ENCODE measurements at places on chromosomes 13 and 19. TPM values are rescaled to one million over a fixed set of nuclear protein-coding genes. Genes with fewer than 3 reads are reported as not detected.

- DNase-seq, result no peak
These were observed 20.1 kb downstream of the GPR18 start for GRCh38 chr13:99237981-99238662.

DNA sequence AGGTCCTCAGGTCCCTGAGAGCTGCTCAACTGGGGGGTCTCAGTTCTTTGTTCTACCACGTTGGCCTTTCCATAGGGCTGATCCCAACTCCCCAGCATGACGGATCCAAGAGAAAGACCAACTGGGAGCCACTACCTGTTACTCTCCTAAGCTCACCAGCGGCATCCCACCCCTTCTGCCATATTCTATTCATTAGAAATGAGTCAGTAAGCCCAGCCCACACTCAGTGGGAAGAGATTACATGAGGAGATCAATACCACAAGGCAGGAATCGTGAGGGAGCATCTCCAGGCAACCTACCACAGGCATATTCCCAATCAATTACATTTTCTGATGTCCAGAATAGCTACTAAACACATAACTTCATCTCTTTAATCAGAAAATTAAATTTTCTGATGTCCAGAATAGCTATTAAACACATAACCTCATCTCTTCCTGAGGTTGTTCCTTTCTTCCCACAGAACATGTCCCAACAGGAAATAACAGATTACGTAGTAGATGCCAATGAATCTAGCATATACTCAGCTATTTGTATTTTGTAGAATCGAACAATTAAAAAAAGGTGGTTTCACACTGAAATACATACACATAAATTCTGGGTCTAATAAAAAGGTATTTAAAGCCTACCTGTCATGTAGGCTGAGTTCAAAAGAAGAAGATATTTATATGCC is 708.1 kb upstream of the ARGLU1 start:
- DNase-seq, result no peak

GRCh38 chr19:13873834-13874515 is 3.0 kb upstream of the NANOS3 start:
- no peak for DNase-seq

DNA sequence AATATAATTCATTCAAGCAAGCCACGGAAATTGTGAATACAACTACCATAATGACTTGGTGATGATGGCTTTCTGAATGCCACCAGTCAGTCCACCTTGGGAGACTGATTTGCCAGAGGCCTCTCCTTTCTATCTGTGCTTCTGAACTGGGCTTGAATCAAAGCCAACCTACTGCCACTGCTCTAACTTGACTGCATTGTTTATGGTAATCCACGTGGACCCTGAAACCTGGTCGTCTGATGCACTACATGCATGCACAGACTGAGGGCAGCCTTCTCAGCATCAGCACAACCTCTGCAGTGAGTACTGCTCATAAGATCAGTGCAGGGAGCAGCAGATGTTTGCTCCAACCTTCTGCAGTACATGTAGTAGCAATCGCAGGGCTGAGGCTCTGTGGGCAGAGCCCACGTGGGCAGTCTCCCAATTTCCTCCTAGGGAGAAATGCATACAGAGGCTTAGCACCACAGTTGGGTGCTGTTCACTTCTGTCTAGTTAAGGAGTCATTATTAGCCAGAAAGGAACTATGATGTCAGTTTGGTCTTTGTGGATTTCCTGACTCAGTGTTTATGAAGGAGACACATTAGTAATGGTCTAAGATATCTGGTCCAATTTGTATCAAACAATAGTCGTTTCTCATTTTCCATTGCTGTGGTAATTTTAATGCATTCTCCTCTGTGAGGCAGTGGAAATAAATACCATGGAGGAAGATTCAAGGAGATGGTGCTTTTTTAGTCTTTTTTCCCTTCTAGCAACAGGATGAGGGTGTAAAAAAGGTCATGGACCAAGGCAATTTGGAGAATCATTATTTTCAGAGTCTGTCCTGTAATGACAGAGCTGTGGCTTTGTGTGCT is 82.5 kb downstream of the AKAP11 start:
- no peak for DNase-seq

DNA sequence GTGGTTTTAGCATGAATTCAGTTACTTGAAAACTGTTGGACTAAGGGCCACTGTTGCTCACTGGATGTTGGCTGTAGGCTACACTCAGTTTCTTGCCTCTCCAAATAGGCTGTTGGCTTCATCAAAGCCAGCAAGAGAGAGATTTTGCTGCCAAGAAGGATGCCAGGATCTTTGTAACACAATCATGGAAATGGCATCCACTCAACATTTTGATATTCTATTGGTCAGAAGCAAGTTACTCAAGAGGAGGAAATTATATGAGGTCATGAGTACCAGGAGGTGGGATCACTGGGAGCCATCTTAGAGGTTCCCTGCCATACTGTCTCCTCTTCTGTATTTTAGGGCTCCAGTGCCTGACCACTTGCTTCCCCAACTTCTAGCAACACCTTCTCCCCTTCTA is 30.6 kb downstream of the SYDE1 start:
- DNase-seq, result no peak

- DNase-seq, result peak; percentile 80
These were observed 5.6 kb downstream of the C5AR1 start for GRCh38 chr19:47315125-47315821.

- DNase-seq, result no peak
These were observed 283.9 kb downstream of the KLF12 start for GRCh38 chr13:73850104-73850873.

DNA sequence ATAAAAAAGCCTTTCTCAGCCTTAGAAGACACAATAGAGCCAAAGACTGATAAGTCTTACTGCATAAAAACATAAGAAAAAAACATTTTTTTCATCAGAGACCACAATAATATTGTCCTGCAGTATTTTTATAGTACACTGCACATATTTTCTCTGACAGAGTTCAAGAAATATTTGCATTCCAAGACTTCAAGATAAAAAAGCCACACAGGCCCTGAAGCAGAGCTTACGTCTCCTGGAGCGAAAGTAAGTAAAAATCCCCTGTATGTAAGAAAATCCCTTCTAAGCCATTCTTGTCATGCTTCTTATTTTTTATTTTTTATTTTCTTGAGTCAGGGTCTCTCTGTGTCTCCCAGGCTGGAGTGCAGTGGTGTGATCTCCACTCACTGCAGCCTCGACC is 755.9 kb downstream of the LIG4 start:
- no peak for DNase-seq

GRCh38 chr19:47107953-47108746 is 5.4 kb downstream of the ZC3H4 start:
- DNase-seq, result peak; percentile 51

DNA sequence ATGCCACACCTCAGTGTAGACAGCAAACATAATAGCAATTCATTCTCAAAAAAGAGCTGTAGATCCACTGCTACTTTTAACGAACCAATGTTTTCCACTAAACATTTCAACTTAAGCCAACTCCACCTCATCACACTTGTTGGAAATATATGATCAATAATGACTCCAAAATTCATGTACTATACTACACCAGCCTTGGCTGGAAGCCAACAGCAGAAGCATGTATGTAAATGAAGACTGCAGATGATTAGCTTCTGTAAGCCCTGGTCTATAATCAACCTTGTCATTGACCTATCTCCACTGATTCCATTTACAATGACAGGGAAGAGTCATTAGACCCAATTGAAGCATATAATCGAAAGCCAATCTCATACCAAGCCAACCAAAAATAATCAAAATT is 71.7 kb downstream of the STK24 start:
- no peak for DNase-seq

- DNase-seq, result no peak
These were observed 1.0 kb upstream of the ZBTB32 start for GRCh38 chr19:35703343-35703742.

DNA sequence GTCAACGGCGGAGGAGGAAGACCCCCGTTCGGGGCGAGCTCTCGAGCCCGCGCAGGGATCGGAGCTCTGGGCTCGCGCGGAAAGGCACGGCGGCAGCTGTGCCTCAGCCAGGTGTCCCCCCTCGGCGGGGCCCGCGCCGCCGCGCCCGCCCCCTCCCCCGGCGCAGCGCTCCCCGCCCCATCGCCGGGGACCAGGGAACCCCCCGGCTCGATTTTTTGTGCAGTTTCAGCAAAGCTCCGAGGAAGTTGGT is 110.0 kb downstream of the KCNRG start:
- no peak for DNase-seq

DNA sequence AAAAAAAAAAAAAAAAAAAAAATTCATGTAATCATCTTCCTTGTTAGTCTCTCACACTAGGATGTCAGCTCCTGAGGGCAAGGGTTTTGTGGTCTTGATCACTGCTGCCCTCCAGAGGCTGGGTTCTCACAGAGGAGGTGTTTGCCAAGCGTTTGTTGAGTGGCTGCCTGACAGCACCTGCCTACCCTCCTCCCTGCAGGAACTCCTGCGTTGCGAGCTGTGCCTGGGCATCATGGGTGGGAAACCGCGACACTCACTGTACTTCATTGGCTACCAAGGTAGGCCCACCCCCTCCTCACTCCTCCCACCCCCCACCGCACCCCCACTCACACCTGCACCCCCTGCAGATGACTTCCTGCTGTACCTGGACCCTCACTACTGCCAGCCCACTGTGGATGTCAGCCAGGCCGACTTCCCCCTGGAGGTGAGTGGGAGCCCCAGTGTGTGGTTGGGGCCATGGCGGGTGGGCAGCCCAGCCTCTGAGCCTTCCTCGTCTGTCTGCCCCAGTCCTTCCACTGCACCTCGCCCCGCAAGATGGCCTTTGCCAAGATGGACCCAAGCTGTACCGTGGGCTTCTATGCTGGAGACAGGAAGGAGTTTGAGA is 8.1 kb downstream of the ATG4D start:
- DNase-seq, result peak; percentile 45

DNA sequence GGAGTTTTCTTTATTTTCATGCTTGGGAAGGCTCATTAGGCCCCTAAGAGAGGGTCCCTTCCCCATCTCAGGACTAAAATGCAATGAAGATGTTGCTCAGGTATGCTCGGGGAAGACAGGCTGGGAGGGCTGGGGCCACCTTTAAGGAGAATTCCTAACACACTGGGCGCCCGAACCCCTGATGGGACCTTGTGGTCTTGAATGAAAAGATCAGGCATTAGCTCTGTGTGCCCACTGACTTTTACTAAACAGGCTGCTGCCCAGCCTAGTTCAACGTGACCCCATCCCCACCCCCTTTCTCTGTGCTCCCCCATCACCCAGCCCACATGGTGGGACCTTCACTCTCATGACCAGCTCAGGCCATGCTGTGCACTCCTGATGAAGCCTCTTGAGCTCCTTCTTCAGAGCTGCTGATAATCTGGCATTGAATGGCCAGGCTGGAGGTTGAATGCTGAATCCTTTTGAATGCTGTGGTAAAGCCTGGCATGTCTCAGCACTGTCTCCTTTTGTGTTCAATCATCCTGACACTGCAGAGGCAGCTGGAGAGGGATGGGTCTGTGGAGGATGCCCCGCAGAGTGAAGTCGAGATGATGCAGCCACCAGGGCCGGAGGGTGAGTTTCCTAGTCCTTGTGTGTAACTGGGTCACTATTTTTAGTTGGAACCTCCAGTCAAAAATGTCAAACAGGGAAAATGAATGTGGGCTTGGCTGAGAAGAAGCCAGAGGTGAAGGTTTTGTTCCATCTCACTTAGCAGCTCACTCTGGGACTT is 209.1 kb downstream of the UQCRFS1 start:
- DNase-seq, result no peak

- peak; percentile 67 for DNase-seq
These were observed 1.5 kb downstream of the ILF3 start for GRCh38 chr19:10655457-10656312.

DNA sequence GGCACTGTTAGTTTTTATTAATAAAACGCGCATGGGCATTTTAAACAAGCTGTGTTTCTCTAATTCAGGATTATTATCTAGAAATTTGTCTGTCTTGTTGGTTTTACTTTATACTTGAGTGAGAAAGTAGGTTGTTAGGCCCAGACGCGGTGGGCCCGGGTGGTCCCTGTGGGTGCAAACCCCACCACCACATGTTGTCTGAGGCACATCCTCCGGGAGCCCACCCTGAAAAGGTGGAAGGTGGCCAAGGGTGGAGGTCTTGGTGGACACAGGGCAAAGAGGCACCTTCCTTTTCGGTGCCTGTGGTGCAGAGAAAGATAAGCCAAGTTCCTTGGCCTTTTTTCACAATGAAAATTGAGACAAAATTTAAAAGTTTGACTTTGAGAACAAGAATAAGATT is 16.6 kb downstream of the ATP4B start:
- DNase-seq, result no peak

Gene VN1R2
- not detected for total RNA-seq

Gene LEUTX
- not detected for total RNA-seq

Gene PPM1N
- 5.0 TPM for total RNA-seq

Gene MEIOSIN
- not detected for total RNA-seq

Gene RELB
- total RNA-seq, result 5.8 TPM

Gene ERICH6B
- not detected for total RNA-seq

Gene ACP5
- total RNA-seq, result 6.6 TPM

Gene PSG5
- 0.43 TPM for total RNA-seq

Gene OR4F17
- not detected for total RNA-seq

Gene TSSK6
- total RNA-seq, result 2.0 TPM

Gene ZNF728
- not detected for total RNA-seq

Gene TEX29
- not detected for total RNA-seq

Gene MBD3L2
- not detected for total RNA-seq

Gene A1BG
- total RNA-seq, result 4.5 TPM

All from PC-9 (cell line).